Breast epithelium (tissue), 4 donors: ENCODE measurements at places on chromosomes 1 and 21.

DNA sequence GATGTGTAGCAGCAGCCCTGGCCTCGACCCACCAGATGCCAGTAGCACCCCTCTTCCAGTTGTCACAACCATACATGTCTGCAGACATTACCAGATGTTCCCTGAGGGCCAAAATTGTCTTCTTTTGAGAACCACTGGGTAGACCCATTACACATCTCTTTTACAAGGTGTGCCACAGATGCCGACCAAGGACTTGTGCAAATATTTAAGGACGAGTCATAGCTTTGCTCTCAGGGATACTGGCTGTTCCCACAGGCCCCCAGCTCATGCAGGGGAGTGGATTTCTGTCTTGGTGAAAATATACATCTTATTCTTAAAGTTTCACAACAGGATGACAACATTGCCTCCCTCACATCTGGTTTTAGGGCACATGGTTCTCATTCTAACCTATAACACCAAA, 59.4 kb upstream of the ZBTB18 start:
- no peak for DNase-seq

DNA sequence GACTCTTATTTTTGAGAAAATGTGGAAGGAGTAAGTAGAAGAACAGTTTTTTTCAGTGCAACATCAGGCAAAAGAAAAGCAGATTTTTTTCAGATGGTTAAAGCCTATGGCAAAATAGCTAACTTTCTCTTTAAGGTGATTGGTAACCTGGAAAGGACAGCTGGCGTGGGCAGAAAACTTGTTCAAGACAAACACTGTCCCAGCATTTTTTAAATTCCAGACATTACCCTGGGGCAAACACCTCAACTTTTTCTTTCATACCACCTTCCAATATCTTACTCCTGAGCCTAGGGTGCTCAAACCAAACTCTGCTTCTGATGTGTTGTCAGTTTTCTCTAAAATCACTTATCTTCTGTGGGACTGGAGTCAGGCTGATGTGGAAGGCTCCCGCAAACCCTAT, 2.7 kb upstream of the LEPR start:
- peak; percentile 59 for DNase-seq

DNA sequence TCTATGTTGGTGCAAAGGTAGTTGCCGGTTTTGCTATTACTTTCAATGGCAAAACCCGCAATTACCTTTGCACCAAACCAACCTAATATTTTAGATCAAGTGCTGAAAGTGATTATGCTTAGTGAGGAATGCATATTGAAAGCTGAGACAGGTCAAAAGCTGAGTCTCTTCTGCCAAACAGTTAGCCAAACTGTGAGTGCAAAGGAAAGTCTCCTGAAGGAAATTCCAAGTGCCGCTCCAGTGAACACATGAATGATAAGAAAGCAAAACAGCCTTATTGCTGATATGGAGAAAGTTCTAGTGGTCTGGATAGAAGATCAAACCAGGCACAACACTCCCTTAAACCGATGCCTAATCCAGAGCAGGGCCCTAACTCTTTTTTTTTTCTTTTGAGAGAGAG, 83.1 kb upstream of the ERRFI1 start:
- DNase-seq: no peak

DNA sequence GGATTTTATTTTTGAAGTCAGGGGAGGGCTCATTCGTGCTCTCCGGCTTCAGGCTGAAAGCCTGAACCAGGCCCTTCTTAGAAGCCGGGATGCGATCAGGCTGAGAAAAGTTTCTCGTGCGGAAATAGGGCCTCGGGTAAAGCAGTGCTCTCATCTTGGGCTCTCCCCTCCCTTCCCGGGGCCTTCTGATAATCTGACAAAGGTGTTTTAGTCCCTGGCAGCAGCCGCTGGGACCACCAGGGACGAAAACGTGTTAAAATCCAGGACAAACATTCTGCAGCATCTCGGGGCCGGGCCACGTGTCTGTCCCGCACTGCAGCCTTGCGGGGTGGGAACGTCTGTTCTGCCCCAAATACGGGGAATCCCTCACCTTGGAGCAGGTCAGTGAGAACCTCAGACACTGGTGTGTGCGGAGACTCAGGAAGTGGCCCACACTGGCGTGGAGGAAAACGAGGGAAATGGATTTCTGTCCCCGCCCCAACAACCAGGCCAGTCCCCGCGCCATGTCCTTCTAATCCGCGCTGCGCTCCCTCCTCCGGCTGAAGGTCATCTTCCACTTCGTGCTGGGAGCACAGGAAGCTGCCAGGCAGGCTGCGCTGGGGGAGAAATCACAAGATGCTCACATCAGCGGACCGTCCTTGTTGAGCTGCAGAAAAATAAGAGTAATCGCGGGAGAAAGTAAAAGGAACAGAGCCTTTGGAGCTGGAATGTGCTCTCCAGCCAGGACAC, 16.6 kb upstream of the AJAP1 start:
- DNase-seq: no peak

GRCh38 chr1:225883616-225884265, 1.6 kb upstream of the TMEM63A start:
- DNase-seq: no peak

DNA sequence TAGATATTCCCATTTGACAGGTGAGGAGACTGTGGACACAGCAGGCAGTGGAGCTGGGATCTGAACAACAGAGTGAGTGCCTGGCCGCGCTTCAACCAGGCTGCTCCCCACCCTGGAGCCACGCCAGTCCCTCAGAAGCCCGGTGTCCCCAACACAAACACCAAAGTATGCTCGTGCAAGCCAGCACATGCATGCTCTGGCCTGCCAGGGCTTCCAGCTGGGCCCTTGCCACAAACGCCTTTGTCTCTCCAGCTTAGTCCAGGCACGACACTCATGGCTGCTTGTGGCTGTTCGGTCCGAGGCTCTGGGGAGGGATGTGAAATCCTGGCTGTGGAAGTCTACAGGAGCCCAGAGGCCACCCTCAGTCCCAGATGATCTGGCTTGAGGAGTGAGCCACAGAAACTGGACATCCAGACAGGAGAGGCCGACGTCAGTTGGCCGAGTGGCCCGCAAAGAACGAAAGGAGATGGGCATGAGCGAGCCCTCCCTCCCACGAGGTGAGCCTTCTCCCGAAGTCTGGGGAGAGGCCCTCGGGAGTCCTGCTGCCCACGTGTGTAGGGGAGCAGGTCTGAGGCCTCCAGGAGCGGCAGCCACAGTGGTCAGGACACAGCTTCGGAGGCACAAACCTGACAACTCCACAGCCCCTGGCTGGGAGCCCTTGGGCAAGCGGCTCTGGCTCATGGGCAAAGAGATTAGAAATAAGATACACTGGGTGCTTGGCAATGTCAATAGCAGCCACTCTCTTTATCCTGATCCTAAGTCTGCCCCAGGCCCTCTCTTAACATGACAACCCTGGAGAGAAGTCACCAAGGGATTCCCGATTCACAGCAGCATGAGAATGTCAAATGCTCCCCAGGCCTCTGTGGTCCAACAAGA, 117.1 kb upstream of the IFFO2 start:
- peak; percentile 69 for DNase-seq

DNA sequence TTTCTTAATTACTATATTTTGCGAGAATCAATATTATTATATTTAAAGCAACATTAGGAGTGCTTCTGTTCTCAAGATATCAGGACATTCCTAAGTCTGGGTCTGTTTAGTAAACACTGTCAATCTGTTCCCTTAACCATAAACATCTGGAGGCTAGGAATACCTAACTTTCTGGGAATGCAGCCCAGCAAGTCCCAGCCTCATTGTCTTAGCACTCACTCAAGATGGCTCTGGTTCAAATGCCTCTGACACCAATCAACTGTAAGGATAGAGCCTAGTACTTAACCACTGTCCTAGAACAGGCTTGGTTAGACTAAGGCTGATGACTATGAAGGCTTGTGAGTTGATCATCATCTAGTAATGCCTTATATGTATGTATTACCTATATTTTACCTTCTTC, 61.5 kb downstream of the TNN start:
- DNase-seq: no peak

DNA sequence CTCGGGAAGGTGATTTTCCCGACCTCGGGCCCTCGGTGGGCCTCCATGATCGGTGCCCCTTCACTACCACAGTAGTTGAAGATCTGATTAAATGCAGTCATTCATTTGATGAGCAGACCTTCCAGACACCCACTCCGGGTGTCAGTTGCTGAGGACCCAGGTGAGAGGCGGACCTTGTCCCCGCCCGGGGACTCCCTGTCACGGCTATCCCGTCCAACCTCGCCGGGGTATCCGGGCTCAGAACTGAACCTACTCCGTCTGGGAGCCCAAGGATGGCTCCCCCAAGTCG, 22.6 kb downstream of the RNU1-3 start:
- no peak for DNase-seq

GRCh38 chr1:13783551-13783950, 83.6 kb downstream of the PRDM2 start:
- DNase-seq: no peak

DNA sequence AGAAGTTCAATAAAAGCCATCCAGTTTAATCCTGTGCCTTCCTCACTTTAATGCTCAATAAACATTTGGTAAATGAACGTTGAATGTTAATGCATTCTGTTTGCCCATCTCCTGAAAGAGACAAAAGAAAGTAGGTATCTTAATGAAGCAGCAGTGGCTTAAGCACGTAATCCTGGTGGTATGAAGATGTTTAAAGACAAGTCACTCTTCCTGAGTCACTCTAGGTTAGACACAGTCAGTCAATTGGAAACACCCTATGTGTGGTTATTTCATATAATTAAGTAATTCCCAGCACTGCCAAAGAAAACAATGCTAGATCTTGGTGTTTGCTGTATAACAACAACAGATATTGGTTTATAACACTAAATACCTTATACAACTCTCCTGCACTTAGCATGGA, 334.0 kb upstream of the FMN2 start:
- DNase-seq: no peak

- DNase-seq: no peak
Measured at GRCh38 chr1:111082421-111083203, 57.3 kb downstream of the DRAM2 start.
